Stimulated activated CD4-positive, alpha-beta T cell treated with anti-CD3 and anti-CD28 coated beads, Interleukin-1b, Interleukin-23, amount 100 ng/mL, for 1 hour (primary cell): ENCODE measurements at places on chromosomes 12 and 14.

- no peak for DNase-seq
These were observed 80.0 kb upstream of the RGS6 start for GRCh38 chr14:71852181-71852580.

- DNase-seq: no peak
These were observed 62.4 kb downstream of the MAP4K5 start for GRCh38 chr14:50469982-50470381.

- no peak for DNase-seq
These were observed 39.5 kb upstream of the NT5DC3 start for GRCh38 chr12:103880299-103881142.

- no peak for DNase-seq
These were observed 20.8 kb downstream of the STX2 start for GRCh38 chr12:130818272-130818634.

DNA sequence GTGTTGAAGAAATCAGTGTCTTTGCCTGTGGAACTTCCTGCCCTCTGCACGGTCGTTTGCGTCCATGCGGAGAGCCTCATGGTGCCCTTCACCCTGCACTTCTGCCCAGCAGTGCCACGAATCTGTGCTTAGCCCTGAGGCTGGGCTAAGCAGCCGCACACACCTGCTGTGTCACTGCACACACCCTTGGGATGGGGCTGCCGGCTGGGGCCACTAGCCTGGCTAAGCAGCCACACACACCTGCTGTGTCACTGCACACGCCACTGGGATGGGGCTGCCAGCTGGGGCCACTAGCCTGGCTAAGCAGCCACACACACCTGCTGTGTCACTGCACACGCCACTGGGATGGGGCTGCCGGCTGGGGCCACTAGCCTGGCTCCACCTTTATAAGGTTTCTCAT, 188.5 kb downstream of the KIF26A start:
- DNase-seq: no peak

DNA sequence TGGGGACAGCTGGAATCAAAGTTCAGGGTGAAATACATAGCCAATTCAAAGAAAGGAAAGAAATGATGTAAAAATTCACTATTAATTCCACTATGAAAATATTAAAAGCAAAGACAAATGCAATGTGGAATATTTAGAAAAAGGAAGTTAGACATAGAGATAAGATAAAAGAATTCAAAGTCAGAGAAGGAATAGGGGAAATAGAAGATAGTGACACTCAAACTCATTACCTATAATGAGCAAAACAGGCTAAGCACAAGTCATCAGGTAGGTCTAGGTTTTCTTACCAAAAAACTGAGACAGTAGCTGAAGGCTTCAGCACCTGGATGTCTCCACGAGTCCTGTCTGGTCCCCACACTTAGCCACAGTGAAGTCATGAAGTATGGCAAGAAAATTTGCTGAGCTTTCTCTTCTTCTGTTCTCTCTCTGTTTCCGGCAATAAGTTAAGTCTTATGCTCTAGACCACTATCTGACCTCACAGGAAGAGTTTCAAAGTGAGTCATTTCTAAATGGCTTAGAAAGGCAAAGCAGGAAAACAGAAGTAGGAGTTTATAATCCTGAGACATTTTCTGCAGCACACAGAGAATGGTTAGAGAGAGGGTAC, at the start of gene C3AR1:
Gene C3AR1 (minus strand): TSS at position 369 of the 604 bp plus-strand sequence. CDS start 6,174 bp downstream, outside the sequence.
- DNase-seq: no peak

GRCh38 chr12:75981247-75982168, 50.1 kb downstream of the PHLDA1 start:
- DNase-seq: no peak

GRCh38 chr12:124995200-124995961, 1.9 kb downstream of the BRI3BP start:
- DNase-seq: no peak

- no peak for DNase-seq
These were observed 8.9 kb downstream of the RSRC2 start for GRCh38 chr12:122517877-122518276.
